T follicular helper cell (primary cell): ENCODE measurements at places on chromosomes 12 and 14.

DNA sequence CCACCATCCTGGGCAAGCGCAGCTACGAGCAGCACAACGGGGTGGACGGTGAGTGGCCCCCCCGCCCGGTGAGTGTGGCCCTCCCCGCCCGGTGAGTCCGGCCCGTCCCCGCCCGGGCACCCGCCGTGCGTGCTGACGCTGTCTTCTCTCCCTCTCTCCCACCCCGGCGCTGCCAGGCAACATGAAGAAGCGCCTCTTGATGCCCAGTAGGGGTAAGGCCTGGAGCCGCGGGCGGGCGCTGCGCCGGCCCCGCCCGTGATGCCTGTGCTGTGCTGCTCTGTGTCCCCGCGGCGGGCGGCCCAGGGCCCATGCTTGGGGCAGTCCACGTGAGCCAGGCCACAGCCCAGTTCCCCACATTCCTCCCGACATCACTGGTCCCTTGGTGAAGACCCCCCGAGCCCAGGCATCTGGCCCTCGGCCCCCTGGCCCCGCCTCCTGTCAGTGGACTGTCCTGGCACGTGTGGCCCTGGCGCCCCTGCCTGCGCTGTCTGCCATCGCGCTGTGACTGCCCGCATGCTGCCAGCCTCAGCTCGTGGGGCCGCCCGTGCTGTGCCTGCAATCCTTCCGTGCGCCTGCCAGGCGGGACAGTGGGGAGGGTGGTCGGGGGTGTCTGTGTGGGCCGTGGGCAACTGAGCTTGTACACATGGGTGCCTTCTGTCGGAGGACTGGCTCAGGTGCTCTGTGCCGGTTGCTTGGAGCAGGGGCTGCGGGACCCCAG, 7.9 kb upstream of the CRIP2 start:
- DNase-seq = no peak

- DNase-seq = no peak
Measured at GRCh38 chr12:124442772-124443445, 124.5 kb downstream of the NCOR2 start.

DNA sequence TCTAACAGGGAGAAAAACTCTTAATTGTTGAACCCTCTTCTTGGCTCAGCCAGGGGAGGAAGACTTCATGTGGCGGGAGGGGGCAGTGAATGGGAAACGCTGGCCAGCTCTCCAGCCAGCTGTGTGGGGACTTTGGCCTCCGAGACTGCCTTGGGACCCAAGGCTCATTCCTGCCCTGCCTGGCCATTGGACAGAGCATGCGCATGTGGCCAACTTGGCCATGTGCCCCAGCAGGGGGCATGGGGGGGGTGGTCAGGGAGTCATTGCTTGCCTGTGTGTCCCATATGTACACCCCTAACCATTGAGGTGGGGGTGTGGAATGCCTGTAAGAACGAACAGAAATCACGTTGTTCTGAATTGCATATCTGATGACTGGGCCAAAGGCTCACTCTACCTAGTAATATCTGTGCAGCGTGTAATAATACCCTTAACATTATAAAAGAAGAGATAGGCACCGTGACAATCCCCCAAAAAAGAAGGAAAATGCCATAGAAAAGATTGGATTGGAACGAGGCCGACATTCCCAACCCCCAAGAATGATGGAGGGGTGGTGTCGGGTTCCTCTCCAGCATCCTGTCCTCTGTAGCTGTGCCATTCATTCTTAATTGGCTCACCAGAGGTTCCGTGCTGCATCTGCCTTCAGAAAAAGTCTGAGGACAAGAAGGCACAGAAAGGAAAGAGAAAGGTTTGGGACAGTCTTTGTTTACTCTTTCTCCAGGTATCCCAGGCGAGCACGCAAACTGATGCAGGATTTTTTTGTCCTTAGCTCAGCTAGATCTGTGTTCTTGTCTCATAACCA, 3.5 kb upstream of the FAR2 start:
- no peak for DNase-seq

DNA sequence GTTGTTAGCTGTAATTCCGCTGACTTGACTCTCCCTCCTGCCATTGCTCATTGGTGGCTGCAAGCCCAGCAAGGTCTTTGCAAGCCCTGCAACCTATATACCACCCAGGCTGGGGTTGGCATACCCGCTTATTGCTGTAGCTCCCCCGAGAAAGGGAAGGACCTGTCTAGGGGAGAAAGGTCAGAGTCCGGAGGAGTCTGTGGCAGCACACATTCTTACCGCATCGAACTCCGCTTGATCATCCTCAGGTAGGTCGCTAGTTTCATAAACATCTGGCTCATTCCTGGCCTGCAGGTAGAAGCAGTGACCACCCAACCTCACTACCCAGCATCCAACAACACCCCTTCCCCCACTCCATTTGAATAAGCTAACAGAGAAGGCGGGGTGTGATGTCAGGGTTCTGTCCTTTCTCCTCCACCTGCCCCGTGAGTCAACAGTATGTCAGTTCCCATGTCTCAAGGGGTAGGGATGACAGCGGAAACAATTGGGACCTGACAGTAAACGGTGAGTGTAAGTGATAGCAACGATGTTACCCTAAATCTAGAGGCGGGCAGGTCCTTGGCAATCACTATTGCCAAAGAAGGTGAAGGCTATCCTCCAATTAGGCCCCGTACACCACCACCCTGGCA, 1.1 kb downstream of the DCTN2 start:
- no peak for DNase-seq

DNA sequence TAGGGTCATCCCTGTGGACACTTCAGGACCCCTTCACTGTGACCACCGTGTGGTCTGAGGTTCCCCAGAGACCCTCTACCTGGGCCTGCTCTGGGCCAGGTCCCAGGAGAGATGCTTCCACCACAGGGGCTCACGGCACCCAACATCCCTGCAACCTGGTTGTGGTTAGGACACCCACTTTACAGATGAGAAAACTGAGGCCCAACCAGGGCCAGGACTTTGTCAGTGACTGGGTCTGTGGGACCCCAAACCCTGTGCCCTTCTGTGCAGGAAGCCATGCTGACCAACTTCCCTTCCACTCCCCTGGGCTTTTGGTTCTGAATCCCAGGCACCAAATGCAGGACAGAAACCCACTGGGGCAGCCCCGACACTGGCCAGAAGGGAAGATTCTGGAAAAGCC, 21.6 kb downstream of the BEGAIN start:
- DNase-seq = no peak

GRCh38 chr12:55670276-55670675, 33.6 kb downstream of the OR10P1 start:
- no peak for DNase-seq

DNA sequence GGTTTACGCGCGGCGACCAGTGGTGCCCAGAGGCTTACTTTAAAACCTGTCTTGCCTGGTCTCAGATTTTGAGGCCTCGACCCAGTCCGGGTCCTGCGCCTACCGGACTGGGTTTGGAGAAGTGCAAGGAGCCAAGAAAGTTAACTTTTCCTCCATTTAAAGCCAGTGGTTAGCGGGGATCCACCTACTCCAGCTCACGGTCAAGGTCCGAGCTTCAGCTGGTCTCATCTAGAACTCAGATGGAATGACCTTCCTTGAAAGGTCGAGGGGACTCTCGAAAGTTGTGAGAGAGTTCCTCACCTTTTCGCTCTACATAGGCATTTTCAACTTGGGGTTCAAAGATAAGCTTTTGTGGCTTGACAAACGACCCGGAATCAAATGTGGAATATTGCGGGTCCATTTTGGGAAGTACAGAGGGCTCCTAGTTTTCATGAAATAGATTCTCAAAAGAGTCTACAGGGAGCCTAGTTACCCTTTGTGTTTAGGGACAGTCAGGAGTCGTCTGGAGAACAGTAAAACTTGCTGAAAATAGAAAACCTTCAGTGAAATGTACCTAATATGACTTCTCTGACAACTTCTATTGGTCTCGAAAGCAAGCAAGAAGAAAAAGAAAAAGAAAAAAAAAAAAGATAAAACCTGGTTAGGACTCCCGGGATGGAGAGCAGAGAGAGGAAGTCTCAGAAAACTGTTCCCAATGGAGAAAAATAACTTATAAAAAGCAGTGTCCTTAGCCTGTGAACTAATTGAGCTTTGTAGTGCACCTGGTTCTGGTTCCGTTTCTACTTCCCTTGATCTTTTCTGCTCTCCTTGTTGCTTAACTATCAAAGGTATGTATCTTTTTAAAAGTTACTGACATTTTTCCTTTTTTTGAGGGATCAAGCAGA, 1.4 kb downstream of the KCNMB4 start:
- no peak for DNase-seq

- no peak for DNase-seq
Measured at GRCh38 chr14:23079716-23080115, 15.2 kb downstream of the ACIN1 start.

GRCh38 chr12:68918960-68919359, 14.0 kb downstream of the CPM start:
- no peak for DNase-seq

DNA sequence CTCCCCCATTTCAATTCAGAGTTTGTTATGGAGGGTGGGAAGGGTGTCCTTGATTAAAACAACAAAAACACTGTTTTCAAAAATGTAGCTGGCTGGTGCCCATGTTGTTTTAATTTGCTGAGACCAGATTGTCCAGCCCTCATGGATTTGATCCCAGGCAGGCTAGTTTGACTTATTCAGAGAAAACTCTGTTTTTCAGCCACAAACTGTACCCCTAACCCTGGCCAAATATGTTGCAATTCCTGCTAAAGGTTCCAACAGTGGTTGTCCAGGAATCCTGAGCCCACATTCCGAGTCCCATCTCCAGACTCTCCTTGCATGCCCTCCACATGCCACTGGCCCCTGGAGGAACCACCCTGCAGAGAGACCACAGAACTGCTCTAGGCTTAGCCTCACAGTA, 36.0 kb downstream of the MAP1LC3B2 start:
- no peak for DNase-seq

DNA sequence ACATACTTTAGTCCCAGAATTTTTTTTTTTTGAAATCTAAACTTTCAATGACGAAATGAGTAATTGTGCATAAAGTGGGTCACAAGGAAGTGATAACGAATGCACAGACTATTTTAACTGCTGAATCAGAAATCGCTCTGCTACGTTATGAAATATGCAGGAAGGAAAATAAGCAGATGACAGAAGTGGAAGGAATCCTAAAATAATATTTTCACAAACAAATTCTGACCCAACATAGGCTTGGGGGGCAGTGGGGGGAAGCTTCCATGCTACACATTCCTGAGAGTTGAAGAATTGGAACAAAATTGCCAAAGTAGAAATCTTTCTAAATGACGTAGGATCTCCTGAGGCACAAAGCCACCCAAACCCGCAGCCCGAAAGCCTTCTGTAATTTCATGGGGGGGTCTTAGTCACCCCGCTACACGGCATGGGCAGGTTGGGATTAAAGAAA, 89.6 kb downstream of the ARF6 start:
- DNase-seq = no peak

GRCh38 chr12:89479982-89480381, 44.6 kb downstream of the GALNT4 start:
- DNase-seq = no peak

GRCh38 chr12:116265351-116266147, 11.9 kb downstream of the MED13L start:
- DNase-seq = no peak
